Activated T-helper 1 cell treated with Interleukin-2 at 50 U/mL for 16 hours (primary cell): ENCODE measurements at places on chromosomes 3 and 15.

DNA sequence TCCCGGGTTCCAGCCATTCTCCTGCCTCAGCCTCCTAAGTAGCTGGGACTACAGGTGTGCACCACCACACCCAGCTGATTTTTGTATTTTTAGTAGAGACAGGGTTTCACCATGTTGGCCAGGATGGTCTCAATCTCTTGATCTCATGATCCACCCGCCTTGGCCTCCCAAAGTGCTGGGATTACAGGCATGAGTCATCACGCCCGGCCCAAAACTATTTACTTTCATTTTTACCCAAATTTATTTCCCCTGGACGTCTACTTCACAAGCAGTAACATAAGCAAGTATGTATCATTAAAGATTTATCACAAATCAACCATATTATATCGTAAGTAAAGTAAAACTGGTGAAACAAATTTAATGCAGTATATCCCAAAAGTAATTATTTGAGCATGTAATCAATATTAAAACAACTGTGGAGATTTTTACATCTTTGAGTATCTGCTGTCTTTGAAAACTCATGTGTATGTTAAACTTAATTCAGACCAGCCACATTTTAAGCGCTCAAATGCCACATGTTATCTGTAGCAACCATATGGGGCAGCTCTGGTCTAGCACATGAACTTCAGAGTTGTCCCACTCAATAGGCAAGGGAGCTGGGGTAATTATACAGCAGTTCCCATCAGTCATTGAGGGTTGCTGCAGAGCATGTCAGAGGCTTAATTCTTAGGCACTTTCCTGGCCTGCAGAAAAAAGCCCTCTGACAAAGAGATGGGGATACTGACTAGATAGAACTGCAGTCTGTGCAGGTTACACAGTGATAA, 185.7 kb upstream of the CTDSPL start:
- no peak for DNase-seq

GRCh38 chr3:50873376-50874157, 198.8 kb downstream of the DOCK3 start:
- no peak for DNase-seq

- no peak for DNase-seq
Observed at GRCh38 chr3:144496141-144496835, 524.7 kb downstream of the DIPK2A start.

DNA sequence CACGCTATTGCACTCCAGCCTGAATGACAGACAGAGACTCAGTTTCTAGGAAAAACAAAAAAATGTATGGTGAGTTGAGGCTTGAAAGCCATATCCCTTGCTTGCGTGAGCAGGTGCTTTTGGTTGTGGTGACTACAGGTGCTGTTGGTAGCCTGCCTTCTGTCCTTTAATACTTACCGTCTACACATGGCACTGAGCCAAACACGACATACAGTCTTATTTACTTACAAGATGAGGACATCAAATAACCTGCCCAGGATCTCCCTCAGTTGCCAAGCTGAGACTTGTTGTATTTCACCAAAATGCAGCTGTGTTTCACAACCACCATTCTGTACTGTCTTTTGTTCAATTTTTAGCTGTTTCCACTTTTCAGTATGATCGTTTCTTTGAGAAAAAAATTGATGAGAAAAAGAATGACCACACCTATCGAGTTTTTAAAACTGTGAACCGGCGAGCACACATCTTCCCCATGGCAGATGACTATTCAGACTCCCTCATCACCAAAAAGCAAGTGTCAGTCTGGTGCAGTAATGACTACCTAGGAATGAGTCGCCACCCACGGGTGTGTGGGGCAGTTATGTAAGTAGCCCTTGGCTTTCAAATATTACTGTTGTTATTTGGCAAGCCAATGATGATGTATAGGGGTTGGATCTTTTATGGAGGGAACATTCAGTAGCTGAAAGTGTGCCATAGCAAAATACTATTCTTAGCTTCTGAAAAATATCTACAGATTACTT, 6.5 kb downstream of the ALAS1 start:
- no peak for DNase-seq
